NCI-H748 treated with DMSO at 0.1 percent for 48 hours (cell line): ENCODE measurements at places on chromosomes 1 and 21.

- DNase-seq, result peak; percentile 100
Measured at GRCh38 chr1:42340093-42340492, 5.1 kb upstream of the FOXJ3 start.

DNA sequence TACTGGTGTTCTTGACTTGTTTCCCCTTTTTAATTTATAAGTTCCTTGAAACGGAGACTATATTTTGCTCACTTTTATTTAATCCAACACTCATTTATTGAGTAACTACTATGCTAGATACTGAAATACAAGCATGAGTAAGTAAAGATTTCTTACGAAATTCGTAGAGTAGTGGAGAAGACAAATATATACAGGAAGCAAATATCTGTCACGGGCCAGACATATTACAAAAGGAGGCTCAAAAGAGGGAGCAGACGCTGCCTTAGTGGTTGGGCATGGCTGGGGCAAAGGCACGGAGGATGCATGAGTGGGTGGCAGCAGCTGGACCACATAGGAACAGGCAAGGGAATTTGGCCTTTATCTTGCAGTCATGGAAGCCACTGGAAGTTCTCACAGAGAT is 6.8 kb downstream of the NCF2 start:
- DNase-seq, result no peak

DNA sequence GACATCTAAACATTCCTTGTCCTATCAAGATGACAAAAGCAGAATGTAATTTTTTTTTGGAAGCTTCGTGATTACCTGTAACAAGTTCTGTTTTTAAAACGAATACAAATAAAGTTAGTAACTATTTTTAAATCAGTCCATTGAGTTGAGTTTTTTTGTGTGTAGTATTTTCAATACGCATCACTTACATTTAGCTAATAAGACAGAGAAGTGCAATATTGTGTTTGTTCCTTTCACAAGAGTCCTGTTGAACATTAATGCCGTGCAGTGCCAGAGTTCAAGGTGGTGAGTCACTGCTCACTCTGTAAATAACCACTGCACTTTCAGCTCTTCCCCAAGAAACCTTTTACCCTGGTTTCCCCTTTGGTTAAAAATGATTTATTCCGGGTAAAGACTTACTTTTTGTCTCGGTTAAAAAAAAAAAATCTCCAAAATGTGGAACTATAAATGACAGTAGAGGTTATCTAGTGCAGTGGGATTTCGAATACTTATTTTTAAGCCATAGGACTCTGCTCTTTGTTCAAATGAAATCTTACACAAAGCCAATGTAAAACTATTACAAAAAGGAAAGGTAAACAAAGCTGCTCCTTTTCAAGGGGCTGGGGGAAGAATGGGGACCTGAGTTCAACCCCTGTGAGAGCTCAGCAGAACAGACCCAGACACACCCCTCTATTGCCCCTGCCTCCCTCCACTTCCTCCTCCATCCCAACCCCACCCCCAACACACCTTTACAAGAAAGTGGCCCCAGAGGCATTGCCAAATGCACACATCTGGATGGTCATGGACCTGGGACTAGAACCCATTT is 14.8 kb upstream of the NCMAP start:
- no peak for DNase-seq

DNA sequence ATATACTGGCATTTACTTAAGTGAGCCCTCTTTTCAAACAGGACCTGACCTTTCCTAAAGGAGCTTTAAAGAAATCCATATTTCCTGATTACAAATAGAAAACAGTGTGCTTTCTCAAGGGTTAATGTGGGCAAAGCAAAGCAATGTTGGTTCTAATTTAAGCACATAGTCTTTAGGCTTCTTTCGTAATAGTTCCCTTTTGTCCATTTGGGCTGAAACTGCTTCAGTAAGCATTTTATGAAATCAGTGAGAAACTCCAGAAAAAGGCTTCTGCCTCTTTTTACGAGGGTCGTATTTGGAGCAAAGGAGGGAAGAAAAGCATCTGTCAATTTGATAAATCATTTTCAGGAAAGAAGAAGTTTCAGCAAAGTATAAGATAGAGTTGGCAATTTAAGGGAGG is 331.2 kb downstream of the KIF26B start:
- DNase-seq, result no peak

DNA sequence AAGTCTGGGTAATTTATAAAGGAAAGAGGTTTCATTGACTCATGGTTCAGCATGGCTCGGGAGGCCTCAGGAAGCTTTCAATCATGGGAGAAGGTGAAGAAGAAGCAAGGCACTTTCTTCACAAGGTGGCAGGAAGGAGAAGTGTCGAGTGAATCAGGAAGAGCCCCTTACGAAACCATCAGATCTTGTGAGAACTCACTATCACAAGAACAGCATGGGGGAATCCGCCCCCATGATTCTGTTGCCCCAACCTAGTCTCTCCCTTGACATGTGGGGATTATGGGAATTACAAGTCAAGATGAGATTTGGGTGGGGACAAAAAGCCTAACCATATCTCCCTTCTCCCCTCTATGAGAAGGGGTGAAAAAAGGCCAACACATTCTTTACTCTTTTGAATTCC is 11.2 kb upstream of the IVNS1ABP start:
- DNase-seq, result no peak

- no peak for DNase-seq
Measured at GRCh38 chr1:192575499-192576189, at the start of gene RGS1. Gene RGS1 (plus strand): TSS chr1:192575773. CDS start chr1:192575793, 20 bp downstream.

GRCh38 chr1:63643517-63643916 is 50.3 kb downstream of the PGM1 start:
- DNase-seq, result no peak

- peak; percentile 32 for DNase-seq
Measured at GRCh38 chr1:69055194-69055593, 512.5 kb upstream of the LRRC7 start.
